Stimulated activated CD8-positive, alpha-beta memory T cell treated with anti-CD3 and anti-CD28 coated beads, Interleukin-7, amount 100 ng/mL, for 1 hour (primary cell): ENCODE measurements at places on chromosomes 7 and 10.

GRCh38 chr10:59814878-59815277 lies 61.6 kb upstream of the MRLN start:
- DNase-seq = no peak

DNA sequence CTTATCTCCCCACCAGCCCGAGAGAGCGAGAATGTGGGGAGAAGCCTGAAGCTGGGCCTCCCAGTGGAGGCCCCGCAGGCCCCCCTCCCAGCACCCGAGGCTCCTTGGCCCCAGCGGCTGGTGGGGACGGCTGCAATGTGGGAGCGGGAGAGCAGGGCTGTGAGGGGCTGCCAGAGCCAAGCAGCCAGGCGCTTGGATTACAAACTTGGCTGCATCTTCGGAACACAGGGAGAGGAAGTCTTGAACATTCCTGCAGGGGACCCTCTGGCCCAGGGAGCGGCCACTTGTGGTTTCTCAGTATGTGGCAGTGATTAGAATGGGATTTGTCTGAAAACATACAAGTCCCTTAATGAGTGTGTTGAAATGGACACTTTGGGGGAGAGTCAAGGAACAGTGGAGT lies 23.2 kb downstream of the ELN start:
- DNase-seq = no peak

- no peak for DNase-seq
These were observed 4.5 kb downstream of the SAP25 start for GRCh38 chr7:100568896-100569844.

DNA sequence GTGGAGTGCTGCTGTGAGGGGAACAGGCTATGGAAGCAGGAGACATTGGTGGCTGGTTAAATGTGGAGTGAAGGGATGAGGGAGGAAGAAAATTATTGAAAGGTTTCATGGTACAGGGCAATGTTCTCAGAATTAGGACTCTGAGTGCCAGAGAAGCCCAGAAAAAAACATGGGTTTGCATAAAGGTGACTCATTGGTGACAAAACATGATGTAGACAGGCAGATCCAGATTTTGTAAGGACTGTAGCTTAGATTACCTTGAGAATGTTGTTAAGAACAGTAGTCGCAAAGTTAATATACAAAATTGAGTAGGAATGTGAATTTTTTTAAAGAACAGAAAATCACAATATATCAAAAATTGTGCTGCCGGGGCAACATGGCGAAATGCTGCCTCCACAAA lies 134.9 kb upstream of the ZNF438 start:
- DNase-seq = no peak

GRCh38 chr10:79069325-79070080 lies 737 bp downstream of the ZMIZ1 start:
- DNase-seq = no peak

DNA sequence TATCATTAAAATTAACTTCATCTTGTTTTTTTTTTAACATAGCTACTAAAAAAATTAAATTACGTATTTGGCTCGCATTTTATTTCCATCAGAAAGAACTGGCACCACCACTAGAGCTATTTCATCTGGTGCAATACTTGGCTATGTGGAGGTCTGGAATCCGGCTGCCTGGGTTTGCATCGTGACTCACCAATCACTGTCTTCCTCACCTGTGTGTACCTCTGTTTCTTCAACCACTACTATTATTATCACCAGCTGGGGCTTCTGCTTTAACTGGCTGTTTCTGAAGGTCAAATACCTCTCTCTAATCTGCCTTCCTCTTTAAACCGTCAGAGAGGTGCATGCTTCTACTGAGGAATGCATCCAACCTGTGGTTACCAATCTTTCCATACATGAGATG lies 6.5 kb downstream of the WDR91 start:
- DNase-seq = no peak

GRCh38 chr10:25102147-25102822 lies 72.5 kb upstream of the GPR158 start:
- DNase-seq = no peak

DNA sequence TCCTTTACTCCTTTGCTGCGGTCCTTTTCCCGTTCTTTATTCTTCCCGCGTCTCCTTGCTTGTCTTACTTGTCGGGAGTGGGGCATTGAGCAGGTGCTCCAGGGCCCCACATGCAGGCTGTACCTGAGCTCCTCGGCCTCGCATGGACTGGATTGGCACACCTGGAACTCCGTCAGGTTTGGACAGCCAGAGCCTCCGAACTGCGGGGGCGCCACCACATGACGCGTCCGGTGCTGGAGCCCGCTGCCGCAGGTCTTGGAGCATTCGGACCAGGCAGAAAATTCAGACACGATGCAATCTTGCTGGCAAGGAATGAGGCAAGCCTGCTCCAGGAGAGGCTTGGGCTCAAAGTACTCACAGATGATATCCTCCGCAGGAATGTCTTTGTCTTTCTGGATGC lies 195.7 kb downstream of the THSD7A start:
- no peak for DNase-seq

- no peak for DNase-seq
These were observed 170.9 kb upstream of the SMIM30 start for GRCh38 chr7:113289140-113289740.

DNA sequence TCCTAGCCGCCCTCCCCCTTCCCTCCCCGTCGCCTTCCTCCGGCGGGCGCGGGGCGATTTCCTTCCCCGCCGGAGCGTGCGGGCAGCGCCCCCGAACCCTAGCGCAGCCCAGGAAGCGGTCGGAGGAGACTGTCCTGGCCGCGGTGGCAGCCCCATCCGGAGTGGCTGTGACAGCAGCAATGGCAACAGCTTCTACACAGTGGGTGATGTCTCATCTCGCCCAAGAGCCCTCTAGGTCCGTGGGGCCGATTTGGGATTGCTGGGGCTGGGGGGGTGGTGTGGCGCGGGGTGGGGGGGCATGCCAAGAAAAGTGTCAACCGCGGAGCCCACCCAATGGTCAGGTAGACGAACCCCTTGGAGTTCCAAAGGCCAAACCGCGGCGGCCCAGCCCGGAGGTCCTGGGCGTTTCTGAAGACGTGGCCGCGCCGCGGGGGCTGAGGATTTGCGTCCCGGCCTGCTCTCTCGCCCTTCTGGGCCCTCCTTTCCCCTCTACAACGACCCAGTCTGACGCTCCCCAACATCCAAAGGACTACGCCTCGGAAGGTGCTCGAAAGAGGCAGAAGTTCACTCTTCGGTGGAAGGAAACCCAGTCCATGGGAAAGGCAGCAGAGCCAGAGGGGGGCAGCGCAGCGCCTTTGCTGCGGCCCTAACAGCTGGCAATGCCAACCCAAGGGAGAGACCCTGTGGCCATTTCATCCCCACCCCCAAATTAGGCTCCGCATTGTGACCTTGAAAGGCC lies 603 bp upstream of the TWIST1 start:
- no peak for DNase-seq
